ENCODE measurements at places on chromosomes 16 and 17. TPM values are rescaled to one million over a fixed set of nuclear protein-coding genes. Genes with fewer than 3 reads are reported as not detected.

Gene PDIA2
- not detected for polyA plus RNA-seq

Gene SLC25A11
- polyA plus RNA-seq, result 77.6 TPM

GRCh38 chr16:17270683-17271109 is 200.1 kb downstream of the XYLT1 start:
- DNase-seq, result no peak

DNA sequence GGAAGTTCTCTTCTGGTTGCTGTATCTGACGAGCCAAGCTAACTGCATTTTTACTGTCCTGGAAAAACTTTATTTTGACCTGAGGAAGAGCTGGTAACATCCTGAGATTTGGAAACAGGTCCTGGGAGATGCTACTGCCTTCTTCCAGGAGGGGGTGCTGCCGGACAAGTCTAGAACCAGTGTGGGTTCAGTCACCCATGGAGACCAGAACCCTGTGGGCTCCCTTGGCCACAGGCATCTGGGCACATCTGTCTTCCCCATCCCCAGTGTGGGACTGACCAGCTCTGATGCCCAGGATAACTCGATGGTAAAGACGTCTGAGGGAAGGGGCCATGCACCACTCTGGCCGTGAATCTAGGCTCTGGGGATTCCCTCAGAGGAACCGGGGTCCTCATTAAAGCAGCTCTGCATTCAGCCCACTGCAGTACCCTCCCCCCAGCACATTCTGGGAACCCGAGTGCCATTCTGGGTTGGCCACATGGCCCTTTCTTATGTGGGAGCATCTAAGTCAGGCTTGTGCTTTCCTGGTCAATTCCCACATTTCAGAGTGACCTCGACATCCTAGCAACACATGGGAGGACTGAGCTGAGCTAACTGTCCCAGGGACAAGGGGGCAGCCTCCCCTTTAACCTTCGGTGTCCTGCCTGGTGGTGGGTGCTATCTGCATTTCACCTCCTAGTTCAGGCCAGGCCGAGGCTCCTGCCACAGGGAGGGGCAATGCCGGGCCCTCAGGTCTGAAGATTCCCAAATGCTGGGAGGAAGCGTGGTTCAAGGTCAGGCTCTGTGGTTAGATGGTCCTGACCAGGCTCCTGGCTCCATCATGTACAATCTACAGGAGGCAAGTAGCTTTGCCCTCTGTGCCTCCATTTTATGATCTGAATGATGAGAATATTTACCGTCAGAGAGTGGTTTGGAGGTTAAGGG is 6.4 kb downstream of the C16orf86 start:
- DNase-seq, result peak; percentile 39

Gene TMEM106A
- polyA plus RNA-seq, result 4.2 TPM

DNA sequence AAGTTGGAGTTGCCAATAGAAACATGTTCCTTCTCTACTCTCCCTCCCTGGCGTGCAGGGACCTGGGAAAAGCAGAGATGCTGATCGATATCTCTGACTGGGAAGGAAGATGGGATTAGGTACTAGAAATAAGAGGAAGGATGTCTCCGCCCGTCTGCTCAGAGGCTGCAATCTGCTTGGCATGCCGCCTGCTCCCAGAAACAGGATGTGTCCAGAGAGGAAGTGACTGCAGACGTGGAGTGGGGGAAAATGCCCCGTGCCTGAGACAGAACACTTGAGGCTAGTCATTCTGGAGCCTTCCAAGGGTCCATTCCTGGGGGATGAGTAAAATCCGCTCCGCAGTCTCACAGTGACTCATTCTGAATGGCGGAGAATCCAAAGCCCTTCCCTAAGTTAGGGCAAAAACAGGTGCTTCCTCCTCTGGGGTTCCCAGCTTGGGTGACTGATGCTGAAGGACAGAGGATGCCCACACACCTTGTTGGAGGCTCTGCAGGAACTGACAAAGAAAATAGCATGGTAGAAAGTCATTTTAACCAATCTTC is 45.0 kb upstream of the SMURF2 start:
- DNase-seq, result no peak

DNA sequence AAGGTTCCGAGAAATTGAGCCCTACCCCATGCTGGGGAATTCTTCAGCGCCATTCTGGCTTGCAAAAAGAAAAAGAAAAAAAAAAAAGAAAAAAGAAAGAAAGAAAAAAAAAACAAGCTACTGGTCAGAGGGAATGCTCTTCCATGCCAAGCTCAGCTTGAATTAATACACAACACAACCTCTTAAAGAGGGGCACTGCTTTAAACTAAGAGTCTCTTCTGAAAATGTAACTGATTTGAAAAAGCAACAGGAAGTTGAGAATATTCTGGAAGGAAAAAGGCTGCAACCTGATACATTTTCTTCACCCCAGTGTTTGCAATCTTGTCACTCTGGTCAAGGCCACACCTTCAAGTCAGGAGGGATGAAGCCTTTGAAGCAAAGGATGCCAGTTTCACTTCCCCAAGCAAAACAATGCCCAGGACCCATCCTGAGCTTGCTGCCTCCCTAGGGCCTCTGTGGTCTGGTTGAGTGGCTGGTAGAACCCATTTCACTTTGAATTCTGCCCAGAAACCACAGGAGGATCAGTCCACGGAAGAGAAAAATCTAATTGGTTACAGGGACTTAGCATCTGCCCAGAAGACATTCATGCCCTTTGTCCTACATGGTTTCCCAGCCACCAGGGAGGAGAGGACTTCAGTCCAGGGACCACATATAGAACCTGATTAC is 389.7 kb downstream of the SOX9 start:
- no peak for DNase-seq

DNA sequence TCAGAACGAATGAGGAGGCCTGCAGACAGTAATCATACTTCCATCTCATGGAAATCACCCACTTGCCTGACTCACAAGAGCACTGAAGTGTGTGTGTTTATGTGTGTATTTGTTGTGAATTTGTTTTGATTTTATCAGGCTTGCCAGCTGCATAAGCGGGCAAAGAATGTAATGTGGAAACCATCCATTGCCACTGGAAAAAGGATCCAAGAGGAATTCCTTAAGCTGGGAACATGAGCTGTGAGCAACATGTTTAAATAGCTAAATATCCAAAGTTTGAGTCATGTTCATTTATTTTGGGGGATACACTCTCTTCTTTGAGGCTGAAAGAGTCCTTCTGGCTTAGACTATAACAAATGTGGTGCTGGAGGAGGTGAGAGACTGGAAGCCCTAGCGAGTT is 198.4 kb upstream of the TBX2 start:
- no peak for DNase-seq

DNA sequence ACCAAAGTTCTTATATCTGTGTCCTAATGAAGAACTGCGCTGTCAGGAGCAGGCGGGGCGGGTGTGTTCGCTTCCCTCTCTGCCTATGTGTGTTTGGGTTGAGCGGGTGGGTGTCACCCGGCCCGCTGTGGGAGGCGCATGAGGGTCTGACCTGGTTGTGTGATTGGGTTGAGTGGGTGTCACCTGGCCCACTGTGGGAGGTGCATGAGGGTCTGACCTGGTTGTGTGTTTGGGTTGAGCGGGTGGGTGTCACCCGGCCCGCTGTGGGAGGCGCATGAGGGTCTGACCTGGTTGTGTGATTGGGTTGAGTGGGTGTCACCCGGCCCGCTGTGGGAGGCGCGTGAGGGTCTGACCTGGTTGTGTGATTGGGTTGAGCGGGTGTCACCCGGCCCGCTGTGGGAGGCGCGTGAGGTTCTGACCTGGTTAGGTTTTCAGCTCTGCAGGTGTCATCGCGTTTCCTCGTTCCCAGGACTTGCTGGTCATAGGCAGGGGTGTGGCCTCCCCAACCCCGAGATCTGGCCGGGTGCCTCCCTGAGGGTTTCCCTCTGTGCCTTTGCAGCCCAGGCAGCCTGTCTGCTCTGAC is 69.6 kb upstream of the ZNF750 start:
- peak; percentile 88 for DNase-seq

GRCh38 chr17:8362651-8363332 is 13.7 kb downstream of the KRABD2 start:
- DNase-seq, result no peak

GRCh38 chr17:33202021-33202420 is 91.1 kb downstream of the ASIC2 start:
- DNase-seq, result no peak

Gene TVP23A
- not detected for polyA plus RNA-seq

GRCh38 chr16:46743232-46743719 is 4.9 kb downstream of the MYLK3 start:
- DNase-seq, result no peak

Gene ALDH3A1
- not detected for polyA plus RNA-seq

DNA sequence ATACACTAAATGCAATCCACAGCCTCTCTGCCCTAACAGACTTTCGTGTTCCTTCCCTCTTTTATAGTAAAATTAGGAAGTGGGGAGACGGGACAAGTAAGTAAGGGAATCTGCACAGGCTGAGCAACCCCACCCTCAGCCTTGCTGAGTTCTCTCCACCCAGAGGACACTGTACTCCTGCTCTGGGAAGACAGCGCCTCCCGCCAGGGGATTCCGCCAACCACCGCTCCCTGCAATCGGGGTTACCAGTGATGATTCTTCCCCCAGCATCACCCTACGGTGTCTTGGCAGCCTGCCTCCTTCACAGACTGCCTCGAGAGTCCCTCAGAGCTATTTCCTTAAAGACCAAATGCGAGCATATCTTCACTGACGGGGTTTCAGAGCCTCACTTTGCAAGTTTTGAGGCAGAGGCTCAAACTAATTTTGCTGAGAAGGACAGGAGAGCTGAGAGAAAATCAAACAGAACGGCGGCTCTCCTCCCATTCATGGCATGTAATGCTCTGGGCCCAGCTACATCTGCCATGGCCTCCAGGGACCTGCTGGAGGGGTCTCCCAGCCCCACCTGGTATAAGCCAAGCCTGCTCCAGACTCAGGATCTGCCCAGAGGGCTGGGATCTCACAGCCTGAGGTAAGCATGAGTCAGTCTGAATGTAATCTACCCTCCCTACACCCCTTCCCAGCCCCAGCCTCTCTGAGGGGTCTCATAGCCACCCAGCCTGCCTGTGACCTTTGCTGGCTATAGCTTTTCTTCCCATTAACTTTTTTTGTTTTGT is 22.7 kb upstream of the ASGR2 start:
- DNase-seq, result no peak

Data from naive thymus-derived CD8-positive, alpha-beta T cell (primary cell).